ENCODE measurements at places on chromosomes 11 and 22. TPM values are rescaled to one million over a fixed set of nuclear protein-coding genes. Genes with fewer than 3 reads are reported as not detected.

GRCh38 chr22:29821291-29822016 is 16.6 kb downstream of the ASCC2 start:
- peak; percentile 97 for DNase-seq

Gene SMC1B
- polyA plus RNA-seq: not detected

Gene SEC14L3
- not detected for polyA plus RNA-seq

Gene GPHA2
- polyA plus RNA-seq: not detected
